ENCODE measurements at places on chromosomes 1 and 21. TPM values are rescaled to one million over a fixed set of nuclear protein-coding genes. Genes with fewer than 3 reads are reported as not detected.

GRCh38 chr1:182093781-182094180 is 32.3 kb upstream of the ZNF648 start:
- no peak for DNase-seq

DNA sequence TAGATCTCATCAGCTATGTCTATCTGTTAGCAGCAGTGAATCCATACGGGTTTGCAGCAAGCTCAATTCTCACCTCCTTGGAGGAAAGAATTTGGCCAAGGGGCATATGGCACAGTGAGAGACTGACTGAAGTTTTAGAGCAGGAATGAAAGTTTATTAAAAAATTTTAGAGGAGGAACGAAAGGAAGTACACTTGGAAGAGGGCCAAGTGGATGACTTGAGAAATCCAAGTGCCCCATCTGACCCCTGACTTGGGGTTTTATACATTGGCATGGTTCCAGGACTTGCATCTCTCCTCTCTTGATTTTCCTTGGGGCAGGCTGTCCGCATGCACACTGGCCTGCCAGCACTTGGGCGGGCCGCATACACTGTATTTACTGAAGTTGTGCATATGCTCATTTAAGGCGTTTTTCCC is 9.2 kb upstream of the OSBPL9 start:
- DNase-seq, result no peak

DNA sequence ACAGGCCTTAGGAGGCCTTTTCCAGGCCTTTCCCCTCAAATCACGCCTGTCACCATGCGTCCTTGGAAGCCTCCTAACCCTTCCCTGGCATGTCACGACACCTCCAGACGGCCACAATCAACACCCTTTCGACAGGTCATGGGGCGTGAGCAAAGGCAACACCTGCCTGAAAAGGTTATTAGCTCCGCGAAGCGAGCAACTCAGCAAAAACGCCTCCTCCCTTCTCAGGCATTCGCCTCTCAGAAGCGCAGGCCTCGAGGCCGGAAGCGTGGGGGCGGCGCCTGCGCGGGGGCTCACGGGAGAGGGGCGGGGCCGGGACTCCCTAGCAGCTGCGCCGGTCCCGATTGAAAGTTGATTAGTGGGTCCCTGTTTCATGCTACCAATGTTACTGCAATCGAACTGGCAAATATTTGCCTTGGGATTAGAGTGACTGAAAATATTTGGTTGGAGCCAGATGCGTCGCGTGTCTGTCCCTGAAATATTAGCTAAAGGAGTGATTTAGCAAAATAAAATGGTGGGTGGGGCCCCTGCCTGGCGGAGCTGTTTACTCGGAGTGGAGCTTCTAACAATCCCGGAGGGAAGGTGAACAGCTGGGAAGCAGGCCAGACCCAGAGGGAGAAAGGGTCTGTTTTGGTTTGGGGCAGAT is 44.9 kb downstream of the GFI1 start:
- no peak for DNase-seq

DNA sequence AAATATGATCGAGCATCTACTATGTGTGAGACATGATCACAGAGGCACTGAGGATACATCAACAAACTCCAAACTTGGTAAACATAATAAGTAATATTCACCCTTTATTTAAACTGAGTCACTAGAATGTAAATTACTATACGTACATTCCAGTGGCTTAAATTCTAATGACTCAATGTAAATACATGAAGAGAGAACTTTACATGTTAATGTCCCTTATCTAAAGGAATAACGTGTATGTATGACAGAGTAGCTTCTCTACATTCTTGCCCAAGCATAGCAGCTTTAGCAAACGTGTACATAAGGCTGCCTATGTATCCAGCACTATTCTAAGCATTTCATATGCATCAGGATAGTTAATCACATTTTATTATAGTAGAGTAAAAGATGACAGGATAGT is 111.8 kb upstream of the CYYR1 start:
- DNase-seq, result no peak

Gene WNT2B
- total RNA-seq, result 11.6 TPM

Gene ACTL8
- total RNA-seq, result 0.50 TPM
